Activated naive CD8-positive, alpha-beta T cell treated with anti-CD3 and anti-CD28 coated beads, Interleukin-2, amount 10 ng/mL, durations not matched to agents 7 days and 5 days (primary cell): ENCODE measurements at places on chromosomes 4 and X. TPM values are rescaled to one million over a fixed set of nuclear protein-coding genes. Genes with fewer than 3 reads are reported as not detected.

- no peak overlapping the region for H3K4me3 ChIP-seq
- H3K36me3 ChIP-seq: no peaks in the 10 kb centered on the region
- H3K27me3 ChIP-seq: no peaks in the 10 kb centered on the region
- H3K27ac ChIP-seq: no peak overlapping the region
- H3K4me1 ChIP-seq: peaks cover 4% of the 10 kb centered on the region
- DNase-seq: no peak
Measured at GRCh38 chr4:140038031-140038533, 115.9 kb downstream of the MAML3 start.

PCDH10 gene
- not detected for total RNA-seq

GRCh38 chr4:87423317-87424098, 1.1 kb downstream of the NUDT9 start:
- H3K4me3 ChIP-seq: peak overlapping the region; percentile 99
- H3K27me3 ChIP-seq: no peaks in the 10 kb centered on the region
- H3K27ac ChIP-seq: peak overlapping the region; percentile 11
- DNase-seq: no peak
- H3K36me3 ChIP-seq: no peaks in the 10 kb centered on the region
- H3K4me1 ChIP-seq: peaks cover 14% of the 10 kb centered on the region

- no peak overlapping the region for H3K27ac ChIP-seq
- H3K4me1 ChIP-seq: peaks cover 2% of the 10 kb centered on the region
- H3K27me3 ChIP-seq: peaks cover 5% of the 10 kb centered on the region
Measured at GRCh38 chr4:13983189-13983790, 355.8 kb upstream of the BOD1L1 start.

DNA sequence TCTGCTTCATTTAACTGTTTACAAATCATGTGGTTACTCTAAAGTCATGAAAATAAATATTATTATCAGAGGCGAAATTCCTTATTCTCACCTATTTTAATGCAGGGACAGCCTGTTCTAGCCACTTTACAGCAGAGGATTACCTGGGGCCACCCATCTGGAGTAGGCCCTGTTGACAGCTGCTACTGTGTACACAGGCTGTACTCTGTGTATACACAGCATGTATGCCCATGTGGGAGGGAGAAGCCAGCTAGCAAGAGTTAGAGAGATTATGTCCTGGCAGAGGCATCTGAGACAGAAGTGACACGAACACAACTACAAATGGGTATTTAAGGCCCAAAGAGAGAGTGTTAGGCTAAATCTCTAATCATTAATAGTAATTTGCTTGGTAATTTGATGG, 62.1 kb downstream of the GPRIN3 start:
- no peak overlapping the region for H3K27ac ChIP-seq
- no peaks in the 10 kb centered on the region for H3K27me3 ChIP-seq
- no peak overlapping the region for H3K4me3 ChIP-seq
- H3K4me1 ChIP-seq: peaks cover 25% of the 10 kb centered on the region
- DNase-seq: no peak
- H3K36me3 ChIP-seq: peaks cover 54% of the 10 kb centered on the region

DNA sequence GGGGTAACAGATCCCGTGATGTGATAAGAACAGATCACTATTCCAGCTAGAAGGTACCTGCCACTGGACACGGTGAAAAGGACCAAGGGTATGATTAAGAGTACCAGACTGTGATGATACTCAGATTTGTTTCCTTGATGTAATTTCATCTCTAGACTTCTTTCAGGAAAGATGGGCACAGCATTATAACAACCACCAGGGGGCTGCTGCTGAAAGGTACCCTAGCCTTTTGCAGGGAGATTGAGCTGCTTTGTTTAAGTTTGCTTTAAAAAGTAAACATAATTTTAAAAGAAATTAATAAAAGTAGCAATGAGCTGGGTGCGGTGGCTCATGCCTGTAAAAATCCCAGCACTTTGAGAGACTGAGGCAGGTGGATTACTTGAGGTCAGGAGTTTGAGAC, 145.4 kb downstream of the EMCN start:
- no peaks in the 10 kb centered on the region for H3K4me1 ChIP-seq
- H3K27ac ChIP-seq: no peak overlapping the region
- H3K4me3 ChIP-seq: no peak overlapping the region
- H3K36me3 ChIP-seq: no peaks in the 10 kb centered on the region

- no peaks in the 10 kb centered on the region for H3K36me3 ChIP-seq
- H3K27me3 ChIP-seq: peaks cover 33% of the 10 kb centered on the region
- H3K27ac ChIP-seq: no peak within 1 kb of the TSS
- H3K4me3 ChIP-seq: peak within 1 kb of the TSS; percentile 67
- peaks cover 9% of the 10 kb centered on the region for H3K4me1 ChIP-seq
- peak; percentile 48 for DNase-seq
Measured at GRCh38 chr4:114598191-114599121, at the start of gene UGT8. Gene UGT8, plus strand, starts transcription at chr4:114598807. Its CDS starts 24,074 bp downstream, at chr4:114622881.

DNA sequence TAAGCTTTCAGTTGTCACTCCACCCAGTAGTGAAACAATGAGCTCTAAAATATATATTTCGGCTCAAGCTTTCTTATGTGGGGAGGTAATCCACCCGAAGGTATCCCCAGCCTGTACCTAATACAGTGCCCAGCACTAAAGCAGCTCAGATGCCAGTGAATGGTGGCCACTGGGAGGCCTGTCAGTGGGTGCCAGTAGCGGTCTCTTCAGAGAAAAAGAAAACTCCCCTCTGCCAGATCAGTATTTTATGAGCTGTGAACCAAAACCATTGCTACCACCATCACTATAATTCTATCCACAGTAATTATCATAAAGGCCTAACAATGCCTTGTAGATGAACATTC, 835 bp upstream of the NFKB1 start:
- H3K27ac ChIP-seq: peak overlapping the region; percentile 90
- H3K27me3 ChIP-seq: no peaks in the 10 kb centered on the region
- H3K4me3 ChIP-seq: peak overlapping the region; percentile 89
- H3K36me3 ChIP-seq: peaks cover 26% of the 10 kb centered on the region

GRCh38 chr4:21887481-21887880, 61.1 kb downstream of the KCNIP4 start:
- no peaks in the 10 kb centered on the region for H3K4me1 ChIP-seq
- no peak overlapping the region for H3K27ac ChIP-seq
- H3K4me3 ChIP-seq: no peak overlapping the region

- H3K4me1 ChIP-seq: no peaks in the 10 kb centered on the region
- no peaks in the 10 kb centered on the region for H3K36me3 ChIP-seq
- no peak overlapping the region for H3K4me3 ChIP-seq
- DNase-seq: no peak
- H3K27me3 ChIP-seq: peaks cover 4% of the 10 kb centered on the region
- H3K27ac ChIP-seq: no peak overlapping the region
Measured at GRCh38 chrX:52361941-52362340, 6.9 kb upstream of the XAGE2 start.

HSFX3 gene
- not detected for total RNA-seq

KDR gene
- not detected for total RNA-seq

GIMD1 gene
- not detected for total RNA-seq

DNA sequence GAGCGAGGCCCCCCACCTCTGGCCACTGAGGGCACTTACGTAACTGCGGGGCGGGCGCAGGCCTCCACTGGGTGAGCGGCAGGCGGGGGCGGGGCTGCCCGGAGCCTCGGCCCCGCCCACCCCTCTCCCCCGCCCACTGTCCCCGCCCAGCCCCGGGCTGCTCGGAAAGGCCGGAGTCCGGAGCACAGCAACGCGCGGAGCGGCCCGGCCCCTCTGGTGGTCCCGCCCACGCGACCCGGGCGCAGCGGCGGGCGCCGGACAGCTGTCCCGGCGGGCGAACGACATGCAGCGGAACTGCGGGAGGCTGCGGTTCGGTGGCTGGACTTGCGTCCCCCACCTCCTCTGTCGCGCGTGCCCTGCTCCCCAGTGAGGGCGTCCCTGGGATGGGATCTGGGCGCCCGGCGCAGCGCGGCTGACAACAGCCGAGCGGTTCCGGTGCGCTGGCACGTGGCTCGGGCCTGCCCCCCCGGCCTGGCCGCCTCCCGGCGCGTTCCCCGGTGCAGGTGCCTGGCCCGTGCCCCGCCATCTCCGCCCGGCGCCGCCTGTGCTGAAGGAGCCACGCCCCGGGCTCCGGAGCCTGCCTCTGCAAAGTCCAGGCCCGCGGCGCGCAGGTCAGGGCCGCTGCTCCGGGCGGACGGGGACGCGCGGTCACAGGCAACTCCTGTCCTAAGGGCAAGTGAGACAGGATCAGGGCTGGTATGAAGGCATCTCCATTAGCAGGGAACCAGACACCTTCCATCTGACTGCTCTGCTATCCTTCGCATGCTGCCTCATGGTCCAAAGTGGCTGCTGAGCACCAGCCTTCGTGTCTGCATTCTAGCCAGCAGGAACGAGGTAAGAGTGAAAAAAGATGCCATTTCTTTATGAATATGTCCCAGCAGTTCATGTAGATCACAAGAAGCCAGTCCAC, 21.8 kb upstream of the JAKMIP1 start:
- no peaks in the 10 kb centered on the region for H3K4me1 ChIP-seq
- H3K27ac ChIP-seq: no peak overlapping the region
- H3K27me3 ChIP-seq: peaks cover 53% of the 10 kb centered on the region
- no peak overlapping the region for H3K4me3 ChIP-seq
- no peaks in the 10 kb centered on the region for H3K36me3 ChIP-seq

GRCh38 chr4:183831683-183832082, 73.4 kb upstream of the STOX2 start:
- no peak overlapping the region for H3K27ac ChIP-seq
- H3K4me3 ChIP-seq: no peak overlapping the region
- no peaks in the 10 kb centered on the region for H3K36me3 ChIP-seq
